Activated naive CD4-positive, alpha-beta T cell treated with Interleukin-2 at 50 U/mL for 16 hours (primary cell): ENCODE measurements at places on chromosomes 7 and 10.

GRCh38 chr10:100009793-100010676 is at the start of gene DNMBP:
DNMBP (minus strand) TSS chr10:100009947; CDS start chr10:99972124, 37,823 bp downstream.
- peak; percentile 84 for DNase-seq

DNA sequence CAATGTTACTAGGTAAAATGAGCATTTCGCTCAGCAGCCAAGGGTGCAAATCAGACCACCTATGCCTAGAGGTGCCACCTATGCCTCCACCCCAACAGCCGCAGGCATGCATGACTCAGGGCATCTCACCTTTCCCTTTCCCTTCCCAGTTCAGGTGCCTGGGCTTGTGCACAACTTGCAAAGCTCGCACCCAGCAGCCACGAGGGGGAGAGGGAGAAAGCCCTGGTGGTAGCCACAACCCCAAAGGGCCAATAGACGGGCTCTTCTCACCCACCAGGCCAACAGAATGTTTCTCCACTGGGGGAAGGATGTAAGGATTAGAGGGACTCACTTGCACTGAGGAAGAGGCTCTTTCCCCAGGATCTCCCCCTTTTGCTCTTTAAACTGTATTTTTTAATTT is 462.3 kb upstream of the PCDH15 start:
- DNase-seq, result no peak

DNA sequence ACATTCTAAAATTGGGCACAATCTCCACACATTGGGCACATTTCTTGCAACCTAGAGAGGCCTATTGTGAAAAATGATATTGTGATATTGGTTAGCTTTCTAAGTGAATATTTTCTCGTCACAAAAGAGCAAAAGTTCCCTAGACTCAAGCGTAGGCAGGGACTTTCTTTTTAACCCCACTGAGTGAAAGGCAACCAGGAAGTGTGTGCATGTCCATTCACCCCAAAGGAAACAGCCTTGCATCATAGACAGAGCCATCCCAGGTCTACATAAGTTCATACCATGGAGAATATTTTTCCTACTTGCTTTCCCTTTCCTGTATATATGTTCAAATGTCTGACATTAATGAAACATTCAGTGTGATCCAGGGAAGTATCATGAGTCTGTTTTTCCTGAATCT is 84.2 kb upstream of the AGBL3 start:
- no peak for DNase-seq

GRCh38 chr7:30915751-30916150 is 4.1 kb downstream of the AQP1 start:
- DNase-seq, result no peak

DNA sequence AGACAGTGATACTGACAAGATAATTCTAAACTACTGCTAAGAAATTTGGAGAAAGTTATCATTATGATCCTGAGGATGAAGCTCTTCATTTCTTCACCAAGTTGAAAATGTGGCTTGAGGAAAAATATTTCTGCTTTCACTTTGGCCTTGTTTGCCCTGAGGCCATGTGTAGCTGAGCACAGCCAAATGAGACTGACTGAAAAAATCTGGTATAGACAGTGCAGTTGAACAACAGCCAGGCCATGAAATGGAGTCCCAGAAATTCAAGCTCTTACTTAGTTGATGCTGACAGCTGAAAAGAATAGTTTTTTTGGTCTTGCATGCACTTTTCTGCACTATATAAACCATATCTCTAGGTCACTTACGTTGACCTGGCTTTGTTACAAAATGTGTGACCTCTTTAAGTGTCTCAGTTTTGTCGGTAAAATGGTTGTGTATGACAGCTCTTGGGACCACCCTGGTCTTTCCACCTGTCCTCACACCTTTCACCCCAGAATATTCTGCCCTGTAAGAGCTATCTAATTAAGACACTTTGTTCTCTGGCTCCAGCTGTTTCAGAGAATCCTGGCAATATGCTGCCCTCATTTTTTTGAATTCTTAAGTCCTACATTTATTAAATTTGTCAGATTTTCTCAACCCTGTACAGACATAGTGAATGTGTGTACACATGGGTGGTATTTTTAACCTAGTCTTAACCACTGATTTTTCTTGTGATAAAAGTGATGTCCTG is 91.3 kb downstream of the CD36 start:
- DNase-seq, result no peak

- no peak for DNase-seq
These were observed 52.7 kb downstream of the GDI2 start for GRCh38 chr10:5760515-5760914.

DNA sequence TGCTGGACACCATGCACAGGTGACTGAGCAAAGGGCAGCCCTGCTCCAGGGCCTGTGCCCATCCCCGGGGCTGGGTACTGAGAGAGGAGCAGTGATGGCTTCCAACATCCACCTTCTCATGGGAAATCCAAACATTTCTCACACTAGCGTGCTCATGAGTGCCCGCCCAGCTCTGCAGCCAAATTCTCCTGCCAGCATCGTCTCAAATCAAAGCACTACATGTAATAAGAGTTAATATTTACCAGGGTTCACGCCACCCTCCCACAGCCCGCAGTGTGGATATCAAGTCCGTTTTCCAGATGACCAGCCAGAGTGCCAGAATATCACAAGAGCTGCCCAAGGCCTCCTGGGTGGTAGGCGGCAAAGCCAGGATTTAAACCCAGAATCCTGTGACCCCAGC is 12.1 kb downstream of the IL15RA start:
- DNase-seq, result no peak

- no peak for DNase-seq
These were observed 102.8 kb downstream of the RTKN2 start for GRCh38 chr10:62165803-62166202.

DNA sequence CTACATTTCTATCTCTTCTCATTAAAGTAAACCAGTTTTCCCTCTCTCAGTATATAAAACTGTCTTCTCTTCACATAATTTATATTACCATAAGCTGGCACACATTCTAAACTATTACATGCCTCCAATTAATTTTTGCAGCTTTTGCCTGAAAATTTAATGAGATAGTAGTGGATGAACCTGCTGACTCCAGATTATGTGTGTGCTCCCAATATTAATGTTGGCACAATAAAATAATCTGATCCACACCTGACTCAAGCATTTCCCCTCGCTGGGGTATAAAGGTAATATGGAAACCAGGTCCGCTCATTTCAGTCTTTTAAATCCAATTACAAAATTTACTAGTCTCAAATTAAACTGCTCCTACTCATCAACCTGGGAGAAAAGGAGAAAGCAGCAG is 63.4 kb downstream of the CTBP2 start:
- DNase-seq, result no peak

GRCh38 chr7:5077740-5078139 is 32.1 kb downstream of the RBAK start:
- no peak for DNase-seq

DNA sequence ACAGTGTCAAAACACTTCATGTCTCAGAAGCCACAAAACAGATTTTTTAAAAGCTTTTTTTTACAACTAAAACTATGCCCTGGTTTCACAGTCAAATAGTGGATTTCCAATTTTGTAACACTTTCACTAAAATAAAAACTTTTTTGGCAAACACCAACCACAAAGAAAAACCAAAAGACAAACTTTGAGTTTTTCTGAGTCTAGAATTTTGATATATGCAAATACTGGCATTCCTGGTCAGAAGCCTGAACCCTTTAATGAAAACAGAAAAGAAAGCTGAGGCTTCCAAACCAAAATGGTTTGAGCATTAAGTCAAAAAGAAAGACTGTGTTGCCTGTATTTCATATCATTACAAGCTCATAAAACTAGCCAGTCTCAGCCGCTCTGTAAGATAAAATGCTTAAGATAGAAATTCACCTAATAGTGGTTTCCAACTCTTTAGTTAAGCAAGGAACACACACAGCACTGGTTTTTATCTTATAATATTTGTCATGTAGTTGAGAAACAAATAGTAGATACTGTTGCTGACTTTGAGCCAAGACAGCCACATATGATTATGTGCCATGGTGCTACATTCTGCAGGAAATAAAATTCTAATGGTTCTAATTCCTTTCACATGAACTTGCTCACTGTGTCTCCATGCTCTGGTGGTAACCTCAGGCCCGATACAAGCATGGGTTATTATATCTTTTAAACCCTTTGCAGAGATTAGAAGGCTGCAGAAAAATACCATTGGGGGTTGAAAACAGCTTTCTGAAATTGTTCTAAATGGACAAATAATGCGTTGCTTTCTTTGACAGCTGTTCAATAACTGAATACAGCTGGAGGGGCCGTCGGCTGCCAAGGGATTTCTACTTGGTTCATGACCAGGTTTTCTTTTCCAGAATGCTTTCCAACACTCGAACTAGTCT is 49.4 kb downstream of the FAM171A1 start:
- no peak for DNase-seq

DNA sequence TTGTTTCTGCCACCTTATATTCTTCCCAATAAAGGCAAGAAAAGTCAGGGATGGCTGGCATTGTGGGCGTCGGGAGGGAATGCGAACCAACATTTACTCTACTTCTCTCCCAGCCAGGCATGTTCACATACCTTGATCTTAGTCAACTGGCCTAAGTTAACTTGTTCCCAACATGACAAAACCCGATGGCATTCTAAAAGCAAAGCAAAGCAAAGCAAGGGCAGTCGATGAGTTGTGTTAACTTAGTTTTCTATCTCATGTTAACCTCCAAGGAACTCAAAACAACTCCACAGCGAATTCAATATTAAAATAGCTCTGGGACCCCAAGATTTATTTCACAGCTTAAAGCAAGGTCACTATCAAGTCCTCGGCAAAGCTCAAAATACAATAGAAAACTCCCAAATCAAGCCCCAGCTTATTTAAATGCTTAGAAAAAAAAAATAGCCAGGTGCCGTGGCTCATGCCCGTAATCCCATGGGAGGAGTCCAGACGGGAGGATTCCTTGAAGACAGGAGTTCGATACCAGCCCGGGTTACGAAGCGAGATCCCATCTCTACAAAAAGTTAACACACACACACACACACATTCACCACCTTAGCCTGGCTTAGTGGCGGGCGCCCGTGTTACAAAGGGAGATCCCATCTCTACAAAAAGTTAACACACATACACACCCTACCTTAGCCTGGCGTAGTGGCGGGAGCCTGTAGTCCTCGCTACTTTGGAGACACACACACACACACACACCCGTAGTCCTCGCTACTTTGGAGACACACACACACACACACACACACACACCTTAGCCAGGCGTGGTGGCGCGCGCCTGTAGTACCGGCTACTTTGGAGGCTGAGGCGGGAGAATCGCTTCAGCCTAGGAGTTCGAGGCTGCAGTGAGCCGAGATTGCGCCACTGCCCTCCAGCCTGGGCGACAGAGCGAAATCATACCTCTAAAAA is 901 bp upstream of the CCNY start:
- DNase-seq, result peak; percentile 27
